Caki2 (cell line): ENCODE measurements at places on chromosomes 16 and 17.

- no peak for DNase-seq
These were observed 35.2 kb downstream of the N4BP1 start for GRCh38 chr16:48574766-48575165.

DNA sequence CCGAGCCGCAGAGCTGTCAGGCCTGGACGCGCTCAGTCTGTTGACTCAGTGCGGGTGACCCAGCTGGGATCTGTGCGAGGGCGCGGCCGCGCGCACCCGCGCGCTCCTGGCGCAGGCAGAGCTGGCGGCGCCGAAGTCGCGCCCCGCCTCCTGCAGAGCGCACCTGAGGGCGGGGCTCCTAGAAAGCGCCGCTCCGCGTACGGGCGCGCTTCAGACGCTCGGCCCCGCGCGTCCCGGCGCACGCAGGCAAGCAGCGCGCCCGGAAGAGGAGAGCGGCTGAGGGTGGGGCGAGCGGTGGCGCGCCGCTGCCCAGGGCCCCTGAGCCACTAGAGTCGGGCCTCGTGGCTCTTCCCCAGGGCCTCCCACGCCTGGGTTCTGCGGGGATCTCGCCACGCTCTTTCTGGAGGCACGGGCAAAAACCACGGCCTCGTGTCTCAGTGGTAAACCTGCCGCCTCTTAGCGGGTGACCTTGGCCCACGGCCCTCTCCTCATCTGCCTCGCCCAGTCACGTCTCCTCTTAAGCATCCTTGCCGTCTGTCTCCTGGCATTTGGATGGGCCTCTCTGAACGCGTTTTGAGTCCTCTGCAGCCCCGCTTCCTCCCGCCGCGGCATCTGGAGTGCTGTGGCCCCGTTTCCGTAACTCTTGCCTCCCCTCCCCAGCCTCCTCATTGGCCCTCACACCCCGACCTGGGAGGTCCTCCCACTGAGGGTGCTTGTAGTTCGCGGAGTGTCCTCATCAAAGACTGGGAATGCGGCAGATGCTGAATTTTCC is at the start of gene ABCA5:
TSS of gene ABCA5 (minus strand) at position 74 of the 772 bp plus-strand sequence. CDS start 12,718 bp downstream, outside the sequence.
- DNase-seq, result peak; percentile 96

DNA sequence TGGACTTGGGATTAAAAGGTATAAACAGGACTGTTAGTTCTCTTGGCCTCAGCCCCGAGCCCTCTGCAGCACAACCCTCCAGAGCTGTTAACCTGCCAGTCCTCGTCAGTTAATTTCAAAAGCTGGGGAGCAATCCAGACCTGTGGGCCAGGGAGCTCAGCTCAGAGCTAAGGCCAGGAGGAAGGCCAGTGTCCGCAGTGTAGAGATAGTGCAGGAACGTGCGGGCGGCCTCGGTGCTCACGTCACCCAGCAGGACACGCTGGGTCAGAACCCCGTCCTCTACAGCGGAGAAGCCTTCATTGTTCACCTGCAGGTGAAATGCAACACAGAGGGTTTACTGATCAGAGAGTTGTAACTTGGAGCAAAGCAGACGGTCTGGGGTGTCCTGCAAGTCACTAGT is 15.4 kb upstream of the NLRC3 start:
- DNase-seq, result no peak

DNA sequence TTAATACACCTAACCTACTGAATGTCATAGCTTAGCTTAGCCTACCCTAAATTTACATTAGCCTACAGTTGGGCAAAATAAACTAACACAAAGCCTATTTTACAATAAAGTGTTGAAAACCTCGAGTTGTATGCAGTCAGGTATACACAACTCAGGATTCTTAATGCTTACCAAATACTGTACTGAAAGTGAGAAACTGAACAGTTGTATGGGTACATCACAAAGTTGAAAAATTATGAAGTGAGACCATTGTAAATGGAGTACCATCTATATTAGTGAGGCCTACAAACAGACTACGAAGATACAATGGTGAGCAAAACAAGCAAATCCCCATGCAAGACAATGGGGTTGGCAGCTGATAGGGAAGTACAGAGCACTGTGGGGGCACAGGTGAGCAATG is 79.7 kb downstream of the VAT1L start:
- DNase-seq, result no peak

- no peak for DNase-seq
These were observed 54.0 kb downstream of the DUSP14 start for GRCh38 chr17:37543637-37544052.

DNA sequence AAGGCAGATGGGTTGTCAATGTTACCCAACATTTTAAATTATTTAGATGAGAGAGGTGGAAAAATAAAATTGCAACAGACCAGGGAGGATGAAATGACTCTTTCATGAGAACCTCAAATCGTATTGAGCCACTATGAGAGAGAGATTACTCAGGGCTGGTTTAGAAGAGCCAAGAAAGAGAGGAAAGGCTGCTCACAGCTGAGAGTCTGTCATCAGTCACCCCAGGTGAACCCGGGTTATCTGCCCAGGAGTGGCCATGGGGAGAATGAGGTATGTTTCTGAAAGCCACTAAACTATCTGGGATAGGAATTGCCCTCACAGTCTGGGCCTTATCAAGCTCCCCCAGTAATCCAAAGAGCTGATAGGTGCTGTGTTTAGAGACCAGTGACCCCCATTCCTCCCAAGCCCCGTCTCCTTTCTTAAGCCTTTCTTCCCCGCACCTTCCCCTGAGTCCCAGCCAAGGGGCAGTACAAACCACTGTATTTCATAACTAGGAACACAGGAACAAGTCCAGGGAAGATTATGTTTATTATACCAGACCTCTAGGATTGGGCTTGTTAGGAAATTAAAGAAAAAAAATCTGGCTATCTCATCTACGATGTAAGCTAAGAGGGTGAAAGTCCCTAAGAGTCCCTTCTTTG is 158.9 kb upstream of the NOL11 start:
- no peak for DNase-seq

DNA sequence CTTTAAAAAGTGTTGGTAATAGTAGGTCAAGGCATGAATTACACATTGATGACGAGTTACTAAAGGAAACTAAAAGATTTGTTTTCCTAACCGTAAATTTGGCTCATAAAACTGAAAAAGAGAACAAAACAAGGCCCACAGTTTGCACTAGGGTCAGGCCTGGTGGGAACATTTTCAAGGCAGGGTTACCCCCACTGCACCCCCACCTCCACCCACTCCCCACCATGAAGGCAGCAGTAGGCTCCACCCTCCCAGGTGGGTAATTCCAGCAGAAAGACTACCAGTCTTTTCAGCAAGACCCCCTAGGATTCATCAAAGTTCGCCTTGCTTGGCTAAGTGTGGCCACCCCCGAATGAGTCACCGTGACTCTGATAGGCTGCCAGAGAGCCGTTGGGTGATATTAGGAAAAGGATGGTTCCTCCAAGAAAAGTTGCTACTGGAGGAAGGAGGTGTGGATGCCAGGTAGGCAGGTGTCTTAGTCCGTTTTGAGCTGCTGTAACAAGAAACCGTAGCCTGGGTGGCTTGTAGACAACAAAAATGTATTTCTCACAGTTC is 8.6 kb downstream of the DNAAF1 start:
- no peak for DNase-seq

DNA sequence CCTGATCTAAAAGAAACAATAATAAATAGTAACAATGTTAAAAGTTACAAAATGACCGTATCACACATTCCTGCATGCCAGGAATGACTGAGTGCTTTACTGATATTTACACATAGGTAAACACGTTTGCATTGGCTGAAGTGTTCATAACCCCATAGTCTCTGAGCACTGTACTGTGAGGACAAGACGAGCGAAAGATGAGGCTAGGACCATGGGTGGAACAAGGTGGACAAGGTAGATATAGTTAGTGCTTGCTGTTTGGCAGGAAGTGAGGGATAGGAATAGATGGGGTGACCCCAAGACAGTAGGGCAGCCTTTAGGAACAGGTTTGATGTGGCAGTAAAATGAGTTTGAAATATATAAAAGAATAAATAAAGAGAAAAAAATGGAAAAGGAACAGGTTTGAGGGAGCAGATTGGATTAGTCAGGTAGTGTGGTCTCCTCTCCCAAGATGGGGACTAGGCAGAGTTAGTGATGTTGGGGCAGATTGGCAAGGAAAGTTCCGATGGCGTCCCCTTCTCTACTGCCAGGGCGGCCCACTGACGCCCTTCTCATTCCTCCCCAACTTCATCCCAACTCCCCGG is 452 bp upstream of the E2F4 start:
- DNase-seq, result no peak

GRCh38 chr16:3059041-3059722 is 6.3 kb upstream of the IL32 start:
- peak; percentile 95 for DNase-seq
